SJSA1 (cell line): ENCODE measurements at places on chromosomes 2 and 18. TPM values are rescaled to one million over a fixed set of nuclear protein-coding genes. Genes with fewer than 3 reads are reported as not detected.
A peak's percentile ranks its signal among the peaks of the same experiment; 100 is the strongest.

GRCh38 chr2:190587106-190587505 lies 52.6 kb upstream of the NEMP2 start:
- H3K27me3 ChIP-seq = no peaks in the 10 kb centered on the region
- no peak overlapping the region for H3K4me3 ChIP-seq
- H3K36me3 ChIP-seq = no peaks in the 10 kb centered on the region
- H3K27ac ChIP-seq = no peak overlapping the region
- no peak for DNase-seq

DNA sequence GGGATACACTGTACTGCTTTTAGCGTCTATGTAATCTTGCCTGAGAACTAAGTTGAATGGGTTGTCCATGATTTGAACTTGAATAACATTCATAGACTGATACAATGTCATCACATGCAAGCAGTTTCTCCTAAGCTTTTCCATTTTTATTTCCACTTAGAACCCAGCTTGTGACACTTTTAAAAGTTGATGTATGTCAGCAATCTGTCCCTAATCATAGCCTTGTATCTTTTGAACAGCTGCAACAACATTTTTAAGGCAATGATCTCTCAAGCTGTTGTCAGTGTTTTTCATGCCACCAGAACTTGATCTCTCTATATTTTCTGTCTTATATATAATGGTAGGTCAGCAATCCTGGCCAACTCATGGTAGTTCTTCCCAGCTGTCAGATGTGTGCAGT lies 185.0 kb downstream of the DOK6 start:
- no peaks in the 10 kb centered on the region; the same call in 1 of the 2 replicates for H3K27me3 ChIP-seq
- no peak for DNase-seq
- no peak overlapping the region for H3K27ac ChIP-seq
- no peak overlapping the region for H3K4me3 ChIP-seq

- no peaks in the 10 kb centered on the region for H3K36me3 ChIP-seq
- H3K4me1 ChIP-seq = peaks cover 13% of the 10 kb centered on the region
- no peak for DNase-seq
- peak overlapping the region; percentile 70 for H3K27ac ChIP-seq
- no peak overlapping the region for H3K4me3 ChIP-seq
- H3K27me3 ChIP-seq = no peaks in the 10 kb centered on the region
These were observed 342.1 kb downstream of the SLC4A3 start for GRCh38 chr2:219969508-219969907.

Gene ITGB6
- total RNA-seq = not detected in 2 replicates
